NK-92 treated with Interleukin-12 subunit alpha and Interleukin-12 subunit beta, amount 100 ng/mL, for 24 hours (cell line): ENCODE measurements at places on chromosomes 5 and 9.

- no peak for DNase-seq
These were observed 120.0 kb upstream of the ACOT12 start for GRCh38 chr5:81513982-81514381.

- no peak for DNase-seq
These were observed 121.2 kb downstream of the TLE4 start for GRCh38 chr9:79692857-79693571.

GRCh38 chr5:158967541-158967940, 132.2 kb downstream of the EBF1 start:
- no peak for DNase-seq

DNA sequence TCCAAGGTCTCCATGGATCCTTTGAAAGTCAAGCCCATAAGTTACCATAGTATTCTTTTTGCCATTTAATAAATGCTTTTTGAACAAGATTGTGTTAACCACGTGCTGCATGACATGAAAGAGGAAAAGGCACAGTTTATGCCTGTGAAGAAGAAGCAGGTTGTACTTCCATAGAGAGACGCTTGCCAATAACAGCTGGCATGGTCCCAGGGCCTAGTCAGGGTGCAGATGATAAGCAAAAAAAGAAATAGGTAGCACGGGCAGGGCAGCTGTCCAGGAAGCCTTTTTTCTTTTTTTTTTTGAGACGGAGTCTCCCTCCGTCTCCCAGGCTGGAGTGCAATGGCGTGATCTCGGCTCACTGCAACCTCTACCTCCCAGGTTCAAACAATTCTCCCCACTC, 71.8 kb upstream of the CLINT1 start:
- DNase-seq, result no peak

DNA sequence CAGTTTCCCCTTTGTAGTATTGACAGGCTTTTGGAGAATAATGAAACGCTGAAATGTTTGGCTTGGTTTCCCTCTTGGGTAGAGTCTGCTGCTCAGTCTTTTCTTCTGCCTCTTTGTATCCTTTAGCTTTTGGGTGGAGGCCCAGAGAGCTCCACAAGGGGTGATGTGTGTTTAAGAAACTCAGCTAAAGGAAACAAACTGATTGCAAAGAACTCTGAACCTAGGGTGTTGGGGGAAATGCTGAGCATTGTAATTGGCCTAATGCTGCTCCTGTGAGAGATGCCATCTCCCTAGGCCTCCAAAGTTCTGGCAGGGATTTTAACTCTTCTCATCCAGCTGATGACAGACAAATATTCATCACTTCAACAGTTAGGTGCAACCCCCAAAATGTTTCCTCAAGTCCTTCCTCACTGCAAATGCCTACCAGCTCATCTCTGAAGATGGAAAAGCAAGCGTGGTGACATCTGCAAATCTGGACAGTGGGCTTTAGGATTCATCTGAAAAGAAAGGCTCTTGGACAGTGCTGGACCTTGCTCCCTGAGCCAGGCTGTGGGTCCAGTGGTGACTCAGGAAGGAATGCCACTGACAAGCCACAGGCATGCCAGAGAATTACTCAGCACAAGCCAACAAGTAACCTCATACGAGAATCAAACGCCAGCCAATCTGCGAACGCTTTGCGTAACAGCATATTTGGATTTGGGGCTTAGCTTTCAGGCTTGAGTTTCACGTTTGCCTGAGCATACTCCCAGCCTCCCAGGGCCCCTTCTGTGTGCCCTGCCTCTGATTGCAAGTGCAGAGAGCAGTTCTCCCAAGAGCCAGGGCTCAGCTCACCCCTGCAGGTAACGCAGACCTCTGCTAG, 30.5 kb upstream of the ZSWIM6 start:
- DNase-seq, result no peak

GRCh38 chr5:126137891-126138280, 285.3 kb upstream of the GRAMD2B start:
- DNase-seq, result no peak

DNA sequence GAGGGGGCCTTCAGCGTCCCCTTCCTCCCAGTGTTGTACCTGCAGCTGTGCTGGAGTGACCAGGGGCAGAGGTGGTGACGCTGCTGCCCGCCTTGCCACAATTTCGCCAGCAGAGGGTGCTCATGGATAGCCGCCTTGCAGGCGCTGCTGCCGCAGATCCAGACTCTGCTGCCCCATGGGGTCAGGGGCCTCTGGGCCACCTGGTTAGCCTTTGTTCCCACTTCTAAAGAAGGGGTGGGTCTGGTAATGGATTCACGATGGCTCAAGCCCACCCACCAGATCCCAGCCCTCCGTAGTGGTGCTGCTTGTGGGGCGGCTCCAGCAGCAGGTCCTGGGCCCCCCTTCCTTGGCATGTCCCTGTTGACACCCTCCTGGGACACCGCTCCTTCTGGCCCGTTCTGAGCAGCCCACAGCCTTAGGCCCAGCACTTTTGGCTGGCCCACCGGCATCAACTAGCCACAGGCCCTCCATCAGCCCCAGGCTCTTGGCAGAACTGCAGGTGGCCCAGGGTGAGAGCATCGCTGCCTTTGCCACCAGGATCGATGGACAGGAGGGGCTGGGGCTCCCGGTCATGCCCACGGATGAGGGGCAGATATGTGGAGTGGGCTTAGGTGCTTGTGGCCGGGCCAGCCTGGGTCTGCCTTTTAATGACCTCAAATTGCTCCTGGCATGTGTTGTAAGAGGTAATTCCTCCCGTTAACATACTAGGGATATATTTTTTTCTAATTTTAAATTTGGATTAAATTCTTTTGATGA, 57.2 kb downstream of the COL5A1 start:
- DNase-seq, result peak; percentile 18

GRCh38 chr5:152514827-152515397, 109.8 kb upstream of the NMUR2 start:
- no peak for DNase-seq

- DNase-seq, result no peak
These were observed 49.7 kb upstream of the SGCD start for GRCh38 chr5:156277290-156277689.

- DNase-seq, result no peak
These were observed 44.6 kb downstream of the PIP5K1B start for GRCh38 chr9:68749579-68750159.

GRCh38 chr9:18472841-18473251, 1.1 kb upstream of the ADAMTSL1 start:
- no peak for DNase-seq

- no peak for DNase-seq
These were observed 132.3 kb upstream of the SMARCA2 start for GRCh38 chr9:1882711-1883403.

- DNase-seq, result no peak
These were observed 133.0 kb downstream of the SLF1 start for GRCh38 chr5:94751460-94751859.

GRCh38 chr5:101009758-101010519, 106.9 kb upstream of the ST8SIA4 start:
- DNase-seq, result no peak

GRCh38 chr9:88362681-88363080, 25.6 kb upstream of the SPIN1 start:
- DNase-seq, result no peak

- no peak for DNase-seq
These were observed 23.7 kb upstream of the LOX start for GRCh38 chr5:122101636-122102285.

DNA sequence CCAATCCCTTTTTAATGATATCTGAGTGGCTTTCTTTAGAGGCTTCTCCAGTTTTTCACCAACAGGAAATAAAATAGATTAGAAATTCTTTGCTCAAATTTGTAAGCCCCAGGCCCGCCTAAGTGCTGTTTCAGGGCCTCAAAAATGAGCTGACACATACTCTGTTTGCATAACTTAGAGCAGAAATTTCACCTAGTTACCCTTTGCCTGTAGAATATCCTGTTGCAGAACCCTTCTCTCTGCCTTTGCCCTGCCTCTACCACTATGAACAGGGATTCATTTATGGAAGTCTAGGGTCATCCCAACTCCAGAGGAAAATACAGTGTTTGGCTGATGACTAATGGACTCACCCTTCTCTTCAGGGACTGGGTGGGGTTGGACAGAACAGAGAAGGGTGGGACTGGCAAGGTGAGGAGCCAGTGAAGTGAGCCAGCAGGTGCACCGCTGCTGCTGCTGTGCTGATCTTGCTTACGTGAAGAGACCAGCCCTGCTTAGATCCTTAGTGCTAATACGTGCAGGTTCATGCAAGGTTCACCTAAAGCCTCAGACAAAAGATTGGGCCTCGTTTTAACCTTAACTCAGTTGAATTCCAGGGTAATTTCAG, 22.8 kb downstream of the OSTF1 start:
- no peak for DNase-seq
